ENCODE measurements at places on chromosomes 2 and 18.

GRCh38 chr18:574149-574860 lies 5.9 kb upstream of the CETN1 start:
- no peak for DNase-seq

DNA sequence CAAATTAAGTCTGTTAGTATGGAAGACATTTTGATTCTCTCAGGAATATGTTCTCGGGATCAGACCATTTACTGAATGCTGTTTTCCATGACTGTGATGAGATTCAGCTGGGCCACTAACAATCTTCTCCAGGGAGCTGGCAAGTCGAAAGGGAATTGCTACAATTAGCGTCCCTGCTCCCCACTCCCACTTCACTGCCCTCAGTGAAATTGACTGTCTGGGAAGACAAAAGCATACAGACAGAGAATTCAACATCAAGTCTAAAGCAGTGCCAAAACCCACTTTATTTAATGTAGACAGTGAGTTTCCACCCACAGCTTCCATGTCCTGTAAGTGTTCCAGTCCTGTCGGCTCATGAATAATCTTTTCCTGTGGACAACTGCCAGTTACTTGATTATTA lies 34.0 kb upstream of the COL3A1 start:
- no peak for DNase-seq

GRCh38 chr2:233449081-233449901 lies 95.0 kb downstream of the DGKD start:
- DNase-seq = no peak

DNA sequence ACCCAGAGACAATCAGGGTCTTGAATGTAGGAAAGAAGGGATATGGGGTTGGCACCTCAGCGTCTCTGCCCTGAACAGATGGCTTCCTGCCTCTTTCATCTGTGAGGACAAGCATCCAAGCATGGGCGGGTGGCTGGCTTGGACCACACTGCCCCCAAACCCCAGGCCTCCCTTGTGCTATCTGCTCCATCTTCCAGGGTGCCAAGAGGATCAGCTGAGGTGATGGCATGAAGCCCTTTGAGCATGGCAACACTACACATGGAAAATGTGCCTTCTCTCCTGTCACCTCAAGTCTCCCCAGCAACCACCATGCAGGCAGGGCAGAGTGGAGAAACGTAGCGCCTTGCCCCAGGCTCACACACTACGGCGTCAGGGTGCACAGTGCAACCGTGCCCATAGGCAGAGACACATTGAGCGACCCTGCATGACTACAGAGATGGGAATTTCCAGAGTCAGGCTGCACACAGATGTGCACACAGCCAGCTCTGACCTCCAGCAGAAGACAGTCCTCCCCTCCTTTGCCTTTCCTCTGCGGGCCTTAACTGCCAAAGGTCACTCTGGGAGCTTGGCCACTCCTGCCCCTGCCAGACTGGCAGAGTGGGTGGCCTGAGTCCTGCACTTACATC lies 1.5 kb downstream of the KCNIP3 start:
- DNase-seq = no peak

GRCh38 chr18:3645384-3646156 lies 195.6 kb downstream of the TGIF1 start:
- no peak for DNase-seq

- peak; percentile 31 for DNase-seq
These were observed 59.0 kb downstream of the SEPTIN10 start for GRCh38 chr2:109554758-109555157.

- no peak for DNase-seq
These were observed 31.4 kb downstream of the RNF152 start for GRCh38 chr18:61861372-61861771.

DNA sequence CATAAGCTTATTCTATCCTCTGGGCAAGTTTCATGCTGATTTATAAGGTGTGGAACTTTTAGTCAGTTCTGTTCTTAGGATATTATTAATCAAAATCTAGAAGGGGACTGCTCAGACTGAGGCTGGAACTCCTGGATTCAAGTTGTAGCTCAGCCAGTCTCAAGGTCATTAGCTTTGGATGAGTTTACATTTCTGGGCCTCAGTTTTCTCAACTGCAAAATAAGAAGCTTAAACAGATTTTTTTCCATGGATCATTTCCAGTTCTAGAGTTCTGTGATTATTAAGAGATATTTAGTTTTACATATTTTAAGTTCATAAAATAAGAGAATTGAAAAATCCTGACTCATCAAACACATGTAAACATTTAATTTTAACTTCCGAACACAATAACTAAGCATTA lies 442.5 kb upstream of the PKDCC start:
- no peak for DNase-seq

GRCh38 chr18:46414863-46415262 lies 242.2 kb downstream of the LOXHD1 start:
- no peak for DNase-seq

DNA sequence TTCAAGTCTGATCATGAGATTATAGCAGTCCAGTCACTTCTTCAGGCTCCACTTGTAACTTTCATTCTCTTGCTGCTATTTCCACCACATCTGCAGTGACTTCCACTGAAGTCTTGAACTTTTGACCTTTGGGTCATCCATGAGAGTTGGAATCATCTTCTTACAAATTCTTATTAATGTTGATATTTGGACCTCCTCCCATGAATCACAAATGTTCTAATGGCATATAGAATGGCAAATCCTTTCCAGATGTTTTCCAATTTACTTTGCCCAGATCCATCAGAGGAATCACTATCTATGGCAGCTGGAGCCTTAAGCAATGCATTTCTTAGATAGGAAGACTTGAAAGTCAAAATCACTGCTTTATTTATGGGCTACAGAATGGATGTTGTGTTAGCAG lies 159.4 kb downstream of the LTBP1 start:
- no peak for DNase-seq

DNA sequence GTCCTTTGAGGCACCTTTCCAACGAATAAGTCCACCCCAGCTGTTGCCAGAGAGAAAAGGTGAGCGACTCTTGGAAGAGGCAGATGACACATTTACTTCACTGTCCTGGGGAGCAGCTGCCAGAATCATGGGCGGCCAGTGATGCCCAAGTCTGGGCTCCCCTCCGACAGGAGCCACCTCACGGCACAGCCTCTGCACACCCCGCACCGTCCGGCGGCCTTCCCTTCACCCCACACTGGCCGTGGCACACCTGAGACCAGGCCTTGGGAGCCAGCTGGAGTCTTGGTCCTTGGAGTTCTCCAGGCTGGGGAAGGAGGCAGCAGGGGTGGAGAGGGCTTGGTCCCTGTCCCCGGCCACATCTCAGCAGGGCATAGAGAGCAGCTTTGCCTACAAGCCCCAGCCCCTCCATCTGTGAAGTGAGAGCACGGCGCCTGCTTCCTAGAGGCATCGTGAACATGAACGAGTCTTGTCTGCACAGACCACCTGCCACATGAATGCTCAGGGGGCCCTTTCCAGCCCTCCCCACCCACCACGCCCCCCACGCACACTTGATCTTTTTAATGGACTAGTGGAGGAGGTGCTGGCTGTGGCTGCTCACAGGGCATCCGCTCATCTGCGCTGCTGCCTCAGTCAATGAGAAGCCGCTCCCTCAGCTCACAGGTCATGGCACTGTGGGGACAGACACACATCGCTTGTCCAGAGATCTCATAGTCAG lies 400.2 kb upstream of the MYT1L start:
- DNase-seq = no peak

GRCh38 chr2:106531676-106532214 lies 44.6 kb downstream of the CD8B2 start:
- DNase-seq = no peak

DNA sequence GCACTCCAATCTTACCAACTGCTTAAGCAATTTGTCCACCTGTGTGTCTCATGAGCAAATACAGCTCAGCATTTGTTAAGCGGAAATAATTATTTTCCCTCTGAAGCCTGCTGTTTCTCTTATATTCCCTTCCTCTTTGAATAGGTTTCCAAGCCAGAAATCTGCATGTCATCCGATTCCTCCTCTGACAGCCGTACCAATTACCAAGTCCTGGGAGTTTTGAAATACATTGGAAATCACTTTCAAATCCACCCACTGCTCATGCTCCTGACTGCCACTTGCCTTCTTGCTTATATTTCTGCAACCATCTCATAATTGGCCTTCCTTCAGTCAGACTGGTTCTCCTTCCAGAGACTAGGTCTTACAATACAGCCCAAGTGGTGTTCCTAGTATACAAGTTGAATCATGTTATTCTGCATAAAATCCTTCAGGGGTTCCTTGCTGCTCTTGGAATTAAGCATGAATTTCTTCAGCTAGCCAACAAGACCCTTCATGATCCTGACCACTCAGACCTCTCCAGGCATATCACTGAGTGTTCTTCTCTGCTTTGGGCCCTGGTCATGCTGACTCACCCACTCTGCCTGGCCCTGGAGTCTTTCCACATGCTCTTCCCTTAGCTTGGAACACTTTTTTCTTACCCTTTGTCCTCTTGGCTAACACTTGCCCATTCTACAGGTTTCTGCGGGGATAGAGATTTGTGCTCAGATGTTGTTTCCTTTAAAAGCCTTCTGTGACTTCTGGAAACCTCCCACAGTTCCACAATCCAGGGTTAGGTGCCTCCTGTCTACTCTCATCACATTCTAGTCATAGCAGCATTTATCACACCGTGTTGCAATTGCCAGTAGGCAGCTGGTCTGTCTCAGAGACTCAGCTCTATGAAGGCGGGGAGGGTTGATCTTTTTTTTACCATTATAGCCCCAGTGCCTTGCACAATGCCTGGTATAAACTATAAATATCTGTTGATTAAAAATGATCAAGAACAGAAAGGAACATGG lies 157.6 kb downstream of the ARL6IP6 start:
- DNase-seq = no peak

- DNase-seq = peak; percentile 90
These were observed at the start of gene DYNC2LI1 for GRCh38 chr2:43773876-43774613. DYNC2LI1 (plus strand) TSS chr2:43774039; CDS start chr2:43774139, 100 bp downstream.

Measured in hematopoietic multipotent progenitor cell treated with erythropoietin and hydrocortisone succinate and interleukin-3 and kit ligand, for 8 days (in vitro differentiated cells).